GOT3 (cell line): ENCODE measurements at places on chromosomes 7 and 10.

DNA sequence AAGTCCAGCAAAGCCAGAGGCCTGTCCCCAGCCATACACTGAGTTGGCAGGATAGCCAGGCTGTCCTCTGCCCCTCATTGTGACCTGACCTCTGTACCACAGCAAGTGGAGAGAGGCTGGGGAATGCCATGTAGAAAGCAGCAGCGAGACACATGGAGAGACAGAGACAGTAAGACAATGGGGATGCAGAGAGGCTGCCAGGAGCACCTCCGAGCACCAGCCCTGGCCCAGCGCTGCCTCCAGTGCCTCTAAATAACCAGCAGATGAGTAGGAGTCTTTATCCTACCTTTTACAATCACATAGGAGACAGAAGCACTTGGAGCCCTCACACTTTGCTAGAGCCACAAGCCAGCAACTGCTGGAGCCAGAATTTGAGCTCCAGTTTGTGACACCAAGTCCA, 8.1 kb downstream of the GDF2 start:
- no peak for DNase-seq

DNA sequence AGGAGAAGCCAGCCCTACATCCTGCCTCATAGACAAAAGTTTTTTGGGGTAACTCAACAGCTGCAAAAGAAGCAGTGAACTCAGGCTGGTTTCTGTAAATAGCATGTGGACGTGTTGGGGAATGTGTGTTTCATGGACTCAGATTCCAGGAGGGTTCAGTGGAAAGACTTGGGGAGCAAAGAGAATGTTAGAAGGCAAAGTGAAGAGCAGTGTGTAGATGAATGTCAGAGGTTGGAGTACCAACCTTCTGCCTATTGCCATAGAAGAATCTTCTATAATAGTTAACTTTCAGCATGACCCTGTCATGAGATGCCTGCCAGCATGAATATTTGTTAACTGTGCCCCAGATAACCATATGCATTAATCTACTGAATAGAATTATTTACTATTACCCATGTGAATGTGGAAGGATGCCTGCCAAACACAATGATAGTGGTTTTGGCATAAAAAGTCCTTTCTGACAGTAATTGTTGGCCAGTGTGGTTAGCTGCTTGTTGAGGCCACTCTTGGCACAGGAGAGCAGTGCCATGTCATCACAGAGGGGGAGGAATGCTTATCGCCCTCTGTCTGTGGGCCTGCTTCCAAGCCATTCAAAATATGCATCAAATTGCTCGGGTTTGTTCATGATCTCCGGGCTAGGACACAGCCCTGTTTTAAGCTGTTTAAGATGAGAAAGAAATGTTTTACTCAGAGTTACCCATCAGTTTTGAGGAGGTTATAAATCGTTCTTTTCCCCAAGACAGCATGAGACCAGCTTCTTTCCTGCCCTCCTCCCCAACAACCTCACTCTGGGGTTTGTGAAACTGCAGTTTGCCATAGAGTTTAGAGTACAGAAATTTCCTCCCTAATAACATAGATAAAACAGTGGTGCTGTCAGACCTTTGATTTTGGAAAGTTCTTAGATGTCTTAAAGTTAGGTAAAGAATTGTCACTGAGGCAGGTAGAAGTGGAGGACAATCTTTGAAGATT, 165.3 kb downstream of the WNT2 start:
- DNase-seq = no peak

GRCh38 chr7:67621704-67622103, 625.1 kb downstream of the TYW1 start:
- DNase-seq = no peak

DNA sequence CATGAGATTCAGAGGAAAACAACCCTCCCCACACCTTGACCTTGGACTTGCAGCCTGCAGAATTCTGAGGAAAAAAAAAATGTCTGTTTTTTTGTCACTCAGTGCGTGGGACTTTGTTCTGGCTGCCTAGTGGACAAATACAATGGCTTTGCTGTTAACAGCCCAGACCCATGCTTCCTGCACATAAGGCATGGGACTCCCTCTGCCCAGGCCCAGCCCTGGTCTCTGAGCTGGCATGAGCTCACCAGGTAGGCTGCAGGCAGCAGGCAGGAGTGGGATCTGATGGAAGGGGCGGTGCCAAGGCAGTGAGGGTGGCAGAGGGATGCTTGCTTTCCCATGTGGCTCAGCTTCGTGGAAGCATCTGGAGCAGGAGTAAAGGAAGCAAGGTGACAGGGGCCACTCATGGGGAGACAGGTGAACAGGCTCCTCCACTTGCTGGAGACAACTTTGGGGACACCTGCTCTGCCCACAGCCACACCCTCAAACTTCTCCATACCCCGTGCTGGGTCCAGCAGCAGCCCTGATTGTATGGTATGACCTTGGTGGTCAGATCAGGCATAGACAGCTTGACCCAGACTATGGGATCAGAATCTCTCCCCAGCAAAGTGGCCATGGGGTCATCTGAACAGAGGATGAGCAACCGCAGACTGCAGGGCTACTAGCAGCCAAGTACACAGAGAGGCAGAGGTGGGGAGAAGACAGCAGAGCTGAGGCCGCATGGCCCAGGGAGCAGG, 27.0 kb downstream of the ANXA8 start:
- DNase-seq = no peak

DNA sequence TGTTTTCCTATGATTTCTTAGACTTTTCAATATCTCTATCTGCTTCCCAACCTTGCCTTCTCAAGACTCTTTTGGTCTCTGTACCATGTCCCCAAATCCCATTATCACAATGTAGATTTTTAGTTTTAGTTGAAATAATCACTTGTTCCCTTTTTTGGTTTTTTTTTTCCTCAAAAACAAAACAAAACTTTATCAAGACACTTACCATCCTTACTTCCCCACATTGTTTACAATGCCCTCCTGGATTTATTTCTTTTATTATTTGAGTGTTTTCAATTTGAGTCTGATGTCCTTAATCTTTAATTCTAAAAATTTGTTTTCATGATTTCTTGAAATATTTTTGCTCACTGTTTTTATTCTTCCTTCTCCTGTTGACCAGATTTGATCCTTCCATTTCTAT, 112.6 kb downstream of the CPED1 start:
- DNase-seq = no peak

- no peak for DNase-seq
These were observed 109.1 kb downstream of the C10orf90 start for GRCh38 chr10:126561294-126561920.

GRCh38 chr10:106957823-106958588, 206.5 kb downstream of the SORCS1 start:
- no peak for DNase-seq
